CD4-positive, alpha-beta T cell treated with Interleukin-6 at 100 ng/mL for 8 hours (primary cell): ENCODE measurements at places on chromosomes 4 and X.

DNA sequence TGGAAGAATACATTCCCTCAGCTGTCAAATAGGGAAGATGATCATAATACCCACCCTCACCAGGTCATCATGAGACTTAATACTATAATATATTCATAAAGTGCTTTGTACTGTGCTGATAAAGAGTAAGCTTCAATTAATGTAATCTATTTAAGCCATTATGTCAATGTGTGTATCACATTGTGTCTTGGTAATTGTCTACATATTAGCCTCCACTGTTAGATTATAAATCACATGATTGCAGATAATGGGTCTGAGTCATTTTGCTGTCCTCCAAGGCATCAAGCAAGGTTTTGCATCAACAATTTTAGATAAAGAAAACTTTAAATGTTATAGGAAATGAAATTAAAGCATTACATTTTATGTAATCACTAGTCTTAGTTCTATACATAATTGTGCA, 45.2 kb upstream of the CEP135 start:
- DNase-seq = no peak

GRCh38 chr4:56067826-56068225, 119.1 kb downstream of the CEP135 start:
- no peak for DNase-seq

GRCh38 chr4:158015241-158015640, 157.6 kb downstream of the GASK1B start:
- no peak for DNase-seq

DNA sequence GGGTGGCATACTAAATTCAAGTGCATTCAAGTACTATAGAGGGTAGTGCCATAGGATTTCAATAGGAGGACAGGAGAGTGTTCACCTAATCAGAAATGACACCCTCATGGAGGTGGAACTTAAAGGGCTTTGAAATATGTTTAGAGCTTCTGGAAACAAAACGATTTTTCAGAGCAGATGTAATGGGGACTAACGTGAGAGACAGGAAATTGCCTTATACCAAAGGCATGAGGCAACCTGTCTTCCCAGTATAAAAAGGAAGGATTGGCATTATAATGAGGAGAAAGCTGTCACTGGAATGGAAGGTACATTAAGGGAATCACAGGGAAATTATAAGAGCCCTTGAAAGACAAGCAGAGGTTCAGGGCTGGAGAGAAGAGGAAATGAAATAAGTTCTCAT, 116.3 kb upstream of the PNPLA4 start:
- DNase-seq = no peak

- DNase-seq = no peak
Observed at GRCh38 chr4:148542922-148543623, 100.9 kb upstream of the NR3C2 start.

- DNase-seq = no peak
Observed at GRCh38 chr4:187565416-187565815, 430.2 kb upstream of the ZFP42 start.

DNA sequence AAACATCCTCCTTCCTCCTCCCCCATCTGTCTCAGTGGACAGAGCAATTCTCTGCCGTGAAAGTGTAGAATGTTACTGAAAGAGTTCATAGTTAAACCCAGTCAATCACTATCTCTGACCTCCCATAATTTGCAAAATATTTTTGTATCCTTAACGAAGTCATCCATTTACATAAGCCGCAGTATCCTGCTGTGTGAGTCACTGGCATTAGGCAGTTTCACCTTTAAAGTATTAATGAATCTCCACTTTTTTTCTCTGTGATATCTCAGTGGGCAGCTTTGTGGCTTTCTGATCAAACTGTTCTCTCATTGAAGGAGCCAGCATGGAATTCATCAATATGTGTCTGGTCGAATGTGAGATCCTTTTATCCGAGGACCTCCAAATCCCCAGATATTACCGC, 678.6 kb upstream of the TENM3 start:
- DNase-seq = no peak

DNA sequence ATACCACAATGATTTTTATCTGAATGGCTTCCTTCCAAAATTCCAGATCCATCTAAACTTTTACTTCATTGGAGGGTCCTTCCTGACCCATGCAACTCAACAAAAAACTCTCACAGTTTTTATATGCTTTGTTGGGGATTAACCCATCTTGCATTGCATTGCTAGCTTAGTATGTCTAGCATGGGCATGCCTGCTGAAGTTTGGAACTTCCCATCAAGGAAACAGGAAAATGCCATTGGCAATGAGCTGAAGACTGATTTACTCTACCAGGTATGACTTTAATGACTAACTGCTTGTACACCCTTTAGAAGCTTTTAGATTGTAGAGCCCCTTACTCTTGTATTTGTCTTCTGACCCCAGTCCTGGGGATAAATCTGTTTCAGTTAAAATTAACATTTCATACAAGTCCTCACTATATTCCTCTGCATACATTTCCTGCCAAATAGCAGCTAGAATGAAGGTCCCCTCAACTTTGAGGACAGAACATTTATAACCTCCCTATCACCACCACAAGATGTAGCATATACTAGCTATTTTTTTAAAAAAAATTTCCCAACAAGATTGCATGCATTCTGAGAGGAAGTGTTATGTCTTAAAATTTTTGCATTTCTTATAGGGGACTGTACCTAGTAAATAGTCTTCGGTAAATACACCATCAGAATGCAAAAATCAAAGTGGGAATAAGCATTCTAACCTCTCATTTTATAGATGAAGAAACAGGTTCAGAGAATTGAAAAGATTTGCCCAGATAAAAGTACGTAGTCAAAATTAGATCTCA, 52.5 kb upstream of the ATXN3L start:
- no peak for DNase-seq

DNA sequence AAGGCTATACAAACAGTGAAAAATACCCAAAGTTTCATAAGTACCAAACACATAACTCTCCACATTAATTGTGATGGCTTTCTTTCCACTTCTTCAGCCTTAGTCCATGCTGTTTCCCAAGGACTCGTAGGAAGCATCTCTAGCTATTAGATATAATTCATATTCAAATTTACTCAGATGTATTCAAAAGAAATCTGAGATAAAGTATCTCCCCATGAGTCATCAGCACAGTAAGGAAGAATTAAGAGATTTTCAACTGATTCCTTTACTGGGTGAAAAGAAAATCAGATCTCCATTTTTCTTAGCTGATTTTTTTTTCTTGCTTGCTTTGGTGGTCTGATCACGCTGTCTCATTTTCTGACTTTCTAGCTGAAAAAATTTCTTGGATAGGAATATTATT, 71.7 kb downstream of the MID1 start:
- no peak for DNase-seq

- no peak for DNase-seq
Observed at GRCh38 chr4:153512162-153512852, 46.1 kb downstream of the TMEM131L start.

DNA sequence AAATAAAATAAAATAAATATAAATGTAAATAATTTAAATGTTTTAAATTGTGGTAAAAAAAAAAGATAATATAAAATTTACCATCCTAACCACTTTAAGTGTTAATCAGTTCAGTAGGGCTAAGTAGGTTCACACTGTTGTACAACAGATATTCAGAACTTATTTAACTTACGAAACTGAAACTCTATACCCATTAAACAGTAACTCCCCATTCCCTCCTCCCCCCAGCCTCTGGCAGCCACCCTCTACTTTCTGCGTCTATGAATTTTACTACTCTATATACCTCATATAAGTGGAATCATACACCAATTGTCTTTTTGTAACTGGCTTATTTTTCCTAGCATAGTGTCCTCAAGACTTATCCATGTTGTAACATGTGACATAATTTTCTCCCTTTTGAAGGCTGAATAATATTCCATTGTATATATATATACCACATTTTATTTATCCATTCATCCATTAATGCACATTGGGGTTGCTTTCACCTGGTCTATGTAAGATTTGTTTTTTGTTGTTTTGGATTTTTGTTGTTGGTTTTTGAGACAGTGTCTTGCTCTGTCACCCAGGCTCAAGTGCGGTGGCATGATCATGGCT, 32.5 kb upstream of the ELF2 start:
- no peak for DNase-seq

DNA sequence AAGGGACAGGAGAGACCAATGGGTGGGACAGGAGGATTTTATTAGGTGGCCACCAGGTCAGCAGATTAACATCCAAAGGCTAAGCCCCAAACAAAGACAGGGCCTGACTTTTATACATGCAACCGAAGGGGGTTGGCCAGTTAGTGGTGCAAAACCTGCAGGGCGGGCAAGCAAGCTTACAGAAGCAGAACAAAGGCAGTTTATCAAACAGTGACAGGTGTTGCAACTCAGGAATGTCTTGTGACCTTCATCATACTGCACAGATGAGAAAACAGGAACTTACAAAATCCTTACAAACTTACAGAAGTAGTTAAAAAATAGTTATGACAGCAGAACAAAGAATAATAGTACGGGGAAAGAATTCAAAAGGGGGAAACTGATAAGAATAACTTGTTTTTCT, 708.1 kb downstream of the GLUD2 start:
- DNase-seq = no peak

DNA sequence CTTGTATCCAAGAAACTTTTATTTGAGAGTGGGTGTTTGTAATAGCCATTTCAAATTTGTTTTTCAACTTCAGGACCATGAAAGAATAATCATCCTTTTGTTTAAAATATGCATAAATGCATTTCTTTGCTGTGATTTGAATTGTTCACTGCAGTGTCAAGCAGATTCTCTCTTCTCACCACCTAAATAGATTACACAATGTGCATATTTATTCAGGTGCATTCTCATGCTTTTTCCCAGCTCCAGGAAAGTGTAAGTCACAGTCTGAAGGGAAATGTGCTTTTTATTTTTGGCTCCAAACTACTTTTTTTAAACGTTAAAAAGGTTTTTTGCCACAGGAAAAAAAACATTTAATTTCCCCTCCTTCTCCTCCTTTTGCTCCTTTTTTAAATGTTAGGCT, 17.5 kb downstream of the C4orf33 start:
- DNase-seq = no peak

DNA sequence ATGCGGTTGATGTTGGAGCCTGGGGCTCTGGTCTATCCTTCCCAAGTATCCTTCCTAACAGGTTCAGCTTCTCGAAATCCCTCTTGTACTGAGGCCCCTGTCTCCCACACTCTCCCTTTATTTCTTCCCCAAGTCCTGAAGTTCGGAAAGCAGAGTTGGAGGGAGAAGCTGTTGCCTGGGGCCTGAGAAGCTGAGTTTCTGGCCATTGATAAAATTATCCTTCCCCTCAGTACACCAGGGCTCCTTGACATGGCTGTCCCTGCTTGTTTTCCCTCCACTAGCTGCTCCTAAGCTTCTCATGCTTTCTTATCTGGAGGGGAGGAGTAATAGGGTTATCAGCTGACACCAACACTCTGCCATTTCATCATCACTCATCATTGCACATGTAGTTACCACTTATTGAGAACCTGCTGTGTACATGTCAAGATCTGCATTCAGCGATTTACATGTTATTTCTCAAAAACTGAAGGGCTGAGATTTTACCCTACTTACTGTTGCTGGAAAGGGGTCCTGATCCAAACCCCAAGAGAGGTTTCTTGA, 58.0 kb downstream of the FUNDC1 start:
- no peak for DNase-seq

DNA sequence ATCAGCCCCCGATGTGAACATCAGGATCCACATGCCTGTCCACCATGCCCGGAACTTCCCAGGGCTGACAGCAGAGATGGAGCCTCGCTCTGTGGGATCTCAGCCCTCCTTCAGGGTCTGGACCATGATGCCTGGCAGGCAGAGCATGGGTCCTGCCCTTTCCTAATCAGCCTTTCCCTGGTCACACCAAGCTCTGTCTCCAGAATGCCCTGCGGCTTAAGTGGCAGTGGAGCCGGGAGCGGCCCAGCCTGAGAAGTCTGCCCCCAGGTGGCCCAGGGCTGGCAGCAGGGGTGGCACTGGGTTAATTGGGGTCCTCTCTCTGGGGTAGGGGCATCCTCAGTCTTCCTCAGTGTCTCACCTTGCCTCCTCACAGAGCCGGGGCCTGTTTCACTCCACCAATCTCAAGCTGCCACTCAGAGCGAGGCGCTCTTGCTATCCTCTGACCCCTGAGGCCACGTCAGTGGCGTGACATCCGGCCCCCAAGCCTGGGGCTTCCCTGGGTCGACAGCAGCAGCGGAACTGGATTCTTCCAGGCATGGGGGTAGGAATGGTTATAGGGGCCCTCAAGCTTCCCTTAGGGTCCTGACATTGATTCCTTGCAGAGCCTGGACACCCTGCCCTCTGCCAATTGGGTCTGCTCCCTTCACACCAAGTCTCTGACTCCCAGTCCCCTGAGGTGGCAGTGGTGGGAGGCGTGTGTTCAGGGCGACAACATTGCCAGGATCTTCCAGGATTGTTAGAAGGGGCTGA, 20.8 kb upstream of the TMEM185A start:
- no peak for DNase-seq

GRCh38 chr4:1098311-1098925, 14.9 kb downstream of the RNF212 start:
- no peak for DNase-seq

- no peak for DNase-seq
Observed at GRCh38 chr4:162498168-162498567, 334.4 kb upstream of the FSTL5 start.
